ENCODE measurements at places on chromosomes 4 and X. TPM values are rescaled to one million over a fixed set of nuclear protein-coding genes. Genes with fewer than 3 reads are reported as not detected.

GRCh38 chr4:31467781-31468180 lies 747.6 kb downstream of the PCDH7 start:
- no peak for DNase-seq

- no peak for DNase-seq
These were observed 6.2 kb downstream of the NAT8L start for GRCh38 chr4:2065106-2065930.

DNA sequence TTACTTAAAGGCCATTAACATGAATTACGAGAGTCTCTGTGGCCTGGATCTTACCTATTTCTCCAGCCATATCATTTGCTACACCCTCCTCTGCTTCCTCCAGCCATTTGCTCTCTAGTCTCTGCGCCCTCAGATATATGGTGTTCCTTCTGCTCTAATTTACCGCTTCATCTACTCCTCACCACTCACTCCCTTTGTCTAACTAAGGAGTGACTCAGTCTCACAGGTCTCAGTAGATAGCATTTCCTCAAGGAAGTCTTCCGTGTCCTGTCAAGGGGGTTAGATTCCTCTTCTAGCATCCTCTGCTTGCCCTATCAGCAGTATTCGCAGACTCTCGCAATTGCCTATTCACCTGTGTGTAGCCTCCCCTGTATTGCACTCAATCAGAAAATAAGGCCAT lies 892.1 kb upstream of the INTU start:
- no peak for DNase-seq

DNA sequence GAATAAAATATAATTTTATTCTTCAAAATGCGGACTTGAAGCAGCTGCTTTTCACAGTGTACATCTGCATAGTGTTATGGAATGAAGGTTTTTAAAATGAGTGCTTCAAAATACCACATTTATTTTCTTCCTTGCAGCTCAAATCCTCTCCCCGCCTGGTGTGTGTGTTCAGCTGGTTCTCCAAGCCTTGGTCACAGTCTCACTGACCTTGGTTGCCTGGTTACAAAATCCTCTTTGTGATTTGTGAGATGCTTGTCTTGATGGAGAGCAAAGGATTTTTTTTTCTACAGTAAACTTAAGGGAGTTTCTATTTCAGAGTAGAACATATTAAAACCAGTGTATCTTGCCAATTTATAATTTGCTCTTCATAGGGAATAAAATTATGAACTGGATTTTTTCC lies 139.2 kb downstream of the PCDH18 start:
- no peak for DNase-seq

Gene LUZP4
- total RNA-seq: not detected

DNA sequence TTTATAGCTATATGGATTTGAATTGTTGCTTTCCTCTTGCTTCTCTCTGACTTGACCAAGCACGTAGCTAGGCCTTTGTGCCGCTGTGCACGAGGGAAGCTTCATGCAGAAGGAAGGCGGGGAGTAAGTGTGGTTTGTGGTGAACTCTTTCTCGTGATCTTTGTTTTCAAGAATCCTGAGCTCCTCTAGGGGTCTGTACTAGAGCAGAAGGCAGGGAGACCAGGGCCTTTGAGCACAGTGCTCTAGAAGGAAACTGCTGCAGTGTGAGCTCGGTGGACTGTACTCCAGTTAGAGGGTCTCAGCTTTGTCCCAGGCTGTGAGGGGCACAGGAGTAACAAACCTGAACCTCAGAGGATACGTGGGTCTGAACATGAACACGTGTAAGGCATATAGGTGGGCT lies 49.0 kb downstream of the AGA start:
- no peak for DNase-seq
